Right lung (tissue), 10 donors: ENCODE measurements at places on chromosomes 7 and 10. TPM values are rescaled to one million over a fixed set of nuclear protein-coding genes. Genes with fewer than 3 reads are reported as not detected.

TRIL gene
- 44.6 TPM for polyA plus RNA-seq

DNA sequence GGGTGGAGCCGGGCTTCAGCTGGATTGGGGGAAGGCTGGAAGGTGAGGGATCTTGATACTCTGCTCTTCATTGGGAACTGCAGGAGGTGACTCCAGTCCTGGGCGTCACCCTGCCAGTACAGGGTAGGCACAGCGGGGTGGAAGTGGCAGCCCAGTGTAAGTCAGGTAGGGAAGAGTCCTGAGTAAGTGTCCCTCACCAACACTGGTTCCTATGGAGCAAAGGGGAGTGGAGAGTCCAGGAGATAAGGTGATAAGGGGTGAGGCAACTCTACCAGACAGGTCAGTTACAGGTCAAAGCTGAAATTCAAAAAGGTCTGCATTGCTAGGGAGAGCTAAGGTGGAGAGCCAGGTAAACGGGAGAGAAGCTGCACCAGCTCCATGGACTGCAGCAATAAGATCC lies 145.6 kb upstream of the NFE2L3 start:
- DNase-seq = no peak

DNA sequence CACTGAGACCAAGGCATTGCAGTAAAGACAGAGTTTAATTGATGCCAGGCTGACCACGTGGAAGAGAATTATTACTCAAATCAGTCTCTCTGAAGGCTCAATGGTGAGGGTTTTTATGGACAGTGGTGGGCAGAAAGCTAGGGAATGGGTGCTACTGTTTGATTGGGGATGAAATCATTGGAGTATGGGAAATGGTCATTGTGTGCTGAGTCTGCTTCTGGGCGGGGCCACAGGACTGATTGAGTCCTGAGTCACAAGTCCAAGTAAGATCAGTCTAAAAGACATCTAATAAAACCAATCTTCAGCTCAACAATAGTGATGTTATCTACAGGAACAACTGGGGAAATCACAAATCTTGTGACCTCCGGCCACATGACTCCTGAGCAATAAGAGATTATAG lies 868.4 kb downstream of the SORCS3 start:
- no peak for DNase-seq

DNA sequence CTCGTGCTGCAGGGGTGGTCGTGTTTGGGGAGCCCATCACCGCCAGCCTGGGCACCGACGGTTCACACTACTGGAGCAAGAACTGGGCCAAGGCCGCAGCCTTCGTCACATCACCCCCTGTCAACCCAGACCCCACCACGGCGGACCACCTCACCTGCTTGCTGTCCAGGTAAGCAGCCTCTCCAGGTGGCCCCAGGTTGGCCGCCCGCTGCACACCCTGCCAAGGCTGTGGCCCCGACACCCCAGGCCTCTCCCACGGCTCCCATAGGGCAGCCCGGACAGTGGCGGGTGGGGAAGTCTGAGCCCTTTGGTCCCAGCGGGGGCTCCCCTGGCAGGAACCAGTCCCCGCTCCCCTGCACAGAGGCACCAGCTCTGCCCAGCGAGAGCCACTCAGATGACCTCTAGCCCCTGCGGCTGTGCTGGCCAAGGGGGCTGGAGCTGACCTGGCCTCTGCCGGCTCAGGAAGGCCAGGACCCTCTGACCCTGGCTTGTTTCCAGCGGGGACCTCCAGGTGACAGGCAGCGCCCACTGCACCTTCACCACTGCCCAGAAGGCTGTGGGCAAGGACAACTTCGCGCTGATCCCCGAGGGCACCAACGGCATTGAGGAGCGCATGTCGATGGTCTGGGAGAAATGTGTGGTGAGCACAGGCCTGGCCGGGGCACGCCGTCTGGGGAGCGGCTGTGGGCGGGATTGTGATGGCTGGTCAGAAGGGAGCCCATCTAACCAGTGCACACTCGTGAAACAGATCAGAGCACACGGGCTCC lies 13.8 kb downstream of the DPYSL4 start:
- DNase-seq = no peak

DNA sequence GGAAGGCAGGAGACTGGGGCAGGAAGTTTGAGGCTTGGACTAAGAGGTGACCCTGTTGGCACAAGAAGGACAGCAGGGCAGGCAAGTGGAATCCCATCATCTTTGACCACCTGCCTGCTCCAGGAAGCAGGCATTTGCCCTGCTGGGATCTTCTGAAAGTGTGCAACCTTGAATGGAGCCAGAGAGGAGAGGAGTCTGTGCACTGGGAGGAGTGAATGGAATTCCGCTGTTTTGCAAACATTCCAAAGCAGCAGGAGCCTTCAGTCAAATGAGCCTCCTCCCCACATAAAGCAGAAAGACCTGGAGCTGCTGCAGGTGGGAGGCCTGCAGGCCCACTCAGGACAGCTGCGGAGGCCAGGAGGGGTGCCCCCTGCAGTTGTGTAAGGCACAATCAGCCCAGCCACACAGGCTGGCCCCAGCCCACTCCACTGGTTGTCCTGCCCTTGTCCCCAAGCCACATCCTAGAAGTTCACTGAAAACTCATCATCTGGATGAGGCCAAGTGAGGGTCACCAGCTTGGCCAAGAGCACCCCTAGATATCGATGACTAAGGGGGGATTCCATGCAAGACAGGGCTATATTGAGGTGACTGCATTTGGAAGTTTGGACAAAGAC lies 249.5 kb downstream of the RPS24 start:
- DNase-seq = no peak

GRCh38 chr7:73969991-73970390 lies 58.0 kb upstream of the ELN start:
- DNase-seq = no peak

DNA sequence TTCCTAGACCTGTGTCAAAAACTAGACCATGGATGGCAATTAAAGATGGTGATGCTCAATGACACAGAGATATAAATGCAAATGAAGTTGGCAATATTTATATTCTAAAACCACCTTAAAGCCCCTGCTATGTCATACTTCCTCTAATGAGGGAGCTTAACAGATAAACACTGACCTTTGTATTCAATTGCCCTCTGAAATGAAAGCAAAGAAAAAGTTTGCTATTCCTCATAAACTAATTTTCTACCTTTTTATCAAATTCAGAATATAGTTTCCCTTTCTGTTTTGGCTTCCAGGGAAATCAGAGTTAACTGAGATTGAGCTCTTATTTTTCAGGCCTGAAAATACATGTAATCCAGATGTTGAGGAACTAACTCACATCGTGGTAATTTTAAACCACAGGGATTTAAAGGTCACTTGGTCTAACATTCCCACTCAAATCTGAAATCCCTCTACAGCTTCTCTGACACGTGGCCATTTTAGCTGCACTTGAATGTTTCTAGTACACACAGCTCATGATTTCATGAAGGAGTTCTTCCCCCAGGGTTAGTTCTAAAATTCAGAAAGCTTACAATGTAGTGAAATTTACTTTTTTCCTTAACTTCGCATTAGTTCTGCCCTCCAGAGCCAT lies 37.9 kb upstream of the ABCB5 start:
- no peak for DNase-seq

DNA sequence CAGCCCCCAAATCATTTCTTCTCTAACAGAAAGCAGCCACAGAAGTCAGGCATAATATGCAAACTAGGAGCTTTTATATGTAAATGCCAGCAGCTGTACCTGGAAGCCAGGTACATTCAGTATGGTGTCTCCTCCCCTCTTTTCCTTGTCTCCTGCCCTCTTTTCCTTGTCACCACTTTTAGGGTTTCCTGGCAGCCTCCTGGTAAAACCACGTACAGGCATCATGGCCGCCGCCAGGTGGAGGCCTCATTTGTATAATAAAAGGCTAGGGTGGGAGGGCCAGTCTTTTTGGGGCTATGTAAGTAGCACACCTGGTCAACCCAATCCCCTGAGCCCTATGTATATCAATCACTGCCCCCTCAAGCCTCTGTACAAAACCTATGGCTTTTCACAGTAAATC lies 28.7 kb downstream of the PDZD8 start:
- no peak for DNase-seq

DENND2A gene
- polyA plus RNA-seq = 41.7 TPM

- no peak for DNase-seq
Observed at GRCh38 chr10:33838731-33839130, 504.3 kb upstream of the NRP1 start.

GRCh38 chr7:128318691-128319090 lies 25.0 kb downstream of the RBM28 start:
- no peak for DNase-seq

SPAM1 gene
- not detected for polyA plus RNA-seq

LIPF gene
- polyA plus RNA-seq = 0.30 TPM

TTYH3 gene
- polyA plus RNA-seq = 119 TPM

- no peak for DNase-seq
Observed at GRCh38 chr10:102291221-102291905, 46.0 kb downstream of the GBF1 start.

SFXN3 gene
- 21.9 TPM for polyA plus RNA-seq

- DNase-seq = no peak
Observed at GRCh38 chr10:34033078-34033477, 698.6 kb upstream of the NRP1 start.

DNA sequence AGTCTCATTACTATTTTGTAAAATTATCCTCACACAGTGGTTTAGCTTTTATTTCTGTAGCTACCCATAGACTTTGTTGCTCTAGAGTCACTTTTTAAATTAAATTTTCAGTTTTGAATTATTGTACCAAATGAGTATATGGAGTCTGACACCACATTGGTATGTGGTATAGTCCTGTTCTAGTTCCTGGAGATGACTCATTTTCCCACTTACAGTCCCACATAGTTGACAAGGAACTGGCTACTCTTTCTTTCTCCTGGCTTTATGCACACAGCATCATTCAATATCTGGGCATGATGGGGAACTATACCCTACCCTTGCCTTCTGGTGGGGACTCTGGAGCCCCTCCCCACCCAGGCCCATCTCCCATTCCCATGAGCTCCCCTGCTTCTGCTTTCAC lies 92.6 kb upstream of the RAB11FIP2 start:
- no peak for DNase-seq

- no peak for DNase-seq
Observed at GRCh38 chr7:16883918-16884317, 2.1 kb upstream of the AGR3 start.

- no peak for DNase-seq
Observed at GRCh38 chr10:387593-387891, 252.3 kb downstream of the ZMYND11 start.

- DNase-seq = no peak
Observed at GRCh38 chr7:2499719-2500430, 19.7 kb upstream of the LFNG start.

DNA sequence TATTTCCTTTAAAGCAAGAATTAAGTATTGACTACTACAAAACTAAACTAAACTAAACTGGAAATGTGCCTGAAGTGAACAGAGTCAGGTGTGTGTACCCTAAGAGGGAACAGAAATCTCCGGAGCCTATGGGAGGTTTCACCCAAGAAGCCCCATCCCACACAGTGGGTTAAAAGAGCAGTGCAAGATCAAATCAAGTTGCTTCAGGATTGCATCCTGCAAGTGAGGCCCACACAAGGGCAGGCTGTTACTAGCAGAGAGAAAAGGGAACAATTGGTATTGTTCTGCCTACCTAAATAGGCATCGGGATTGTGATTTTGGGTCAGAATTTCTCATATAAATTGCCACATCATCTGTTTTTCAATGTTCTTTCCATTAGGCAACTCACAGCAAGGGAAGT lies 113.3 kb upstream of the CDC14C start:
- no peak for DNase-seq

GRCh38 chr7:50422858-50423257 lies 27.3 kb downstream of the FIGNL1 start:
- no peak for DNase-seq

- no peak for DNase-seq
Observed at GRCh38 chr7:47293884-47294555, 287.9 kb downstream of the TNS3 start.

A1CF gene
- polyA plus RNA-seq = 0.08 TPM

- peak; percentile 71 for DNase-seq
Observed at GRCh38 chr7:33774762-33775523, 130.4 kb upstream of the BMPER start.

DNA sequence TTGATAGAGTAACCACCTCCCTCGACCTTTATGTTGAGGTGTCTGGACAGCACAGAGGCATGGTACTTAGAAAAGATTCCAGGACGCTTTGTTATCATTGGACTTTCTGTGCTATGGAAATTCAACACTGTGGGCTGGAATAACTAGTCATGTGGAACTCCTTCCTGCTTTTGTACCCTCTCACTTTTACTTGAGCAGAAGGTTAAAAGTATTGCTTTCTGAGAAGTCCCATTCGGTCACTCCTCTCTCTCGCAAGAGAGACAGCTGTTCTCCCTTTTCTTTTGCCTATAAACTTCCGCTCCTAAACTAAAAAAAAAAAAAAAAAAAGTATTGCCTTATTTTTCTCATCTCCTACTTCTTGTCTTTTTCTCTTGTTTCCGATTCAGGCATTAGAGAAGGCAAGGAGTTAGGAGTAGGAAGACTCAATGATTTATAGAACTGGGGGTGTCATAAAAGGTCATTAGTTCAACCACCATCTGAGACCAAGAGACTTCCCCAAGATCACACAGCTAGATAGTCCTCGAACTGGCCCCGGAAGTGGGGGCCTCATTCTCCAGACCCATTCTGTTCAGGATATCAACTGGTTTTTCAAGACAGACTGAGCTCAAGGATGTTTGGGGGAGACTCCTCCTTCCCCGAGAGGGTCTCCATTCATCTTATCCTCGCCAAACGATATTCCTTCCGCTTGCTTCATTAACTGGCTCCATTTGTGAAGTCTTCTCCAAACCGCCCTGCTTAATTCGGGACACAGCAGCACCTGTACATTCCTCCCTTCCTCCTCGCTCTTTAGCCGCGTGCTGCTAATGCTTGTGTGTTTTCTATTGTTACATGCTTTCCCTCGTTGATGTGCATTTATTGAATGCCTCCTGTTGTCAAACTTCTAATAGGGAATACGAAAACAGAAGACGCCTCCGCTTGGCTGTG lies 995 bp upstream of the INPP5F start:
- peak; percentile 39 for DNase-seq

GRCh38 chr10:129467359-129468064 lies 471 bp downstream of the MGMT start:
- peak; percentile 35 for DNase-seq

SPDYE2 gene
- polyA plus RNA-seq = 9.7 TPM

DMBT1 gene
- polyA plus RNA-seq = 0.63 TPM

GPR141 gene
- 0.81 TPM for polyA plus RNA-seq

DNA sequence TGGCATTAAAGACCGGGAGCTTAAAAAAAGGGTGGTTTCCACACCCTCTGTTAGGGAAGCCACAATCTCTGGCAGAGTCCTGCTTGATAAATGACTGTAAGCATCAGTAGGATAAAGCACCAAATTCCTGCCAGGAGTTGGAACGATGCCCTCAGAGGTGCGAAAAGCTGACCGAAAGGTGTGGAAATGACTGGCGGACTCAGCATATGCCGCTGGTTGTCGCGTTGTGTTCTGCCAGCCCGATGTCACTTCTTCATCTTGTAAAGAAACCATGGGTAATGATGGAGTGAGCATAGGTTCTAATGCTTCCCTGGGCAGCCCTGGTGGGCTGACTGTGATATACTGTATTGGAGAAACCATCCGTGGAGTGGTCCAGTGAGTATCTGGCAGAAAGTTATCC lies 62.4 kb downstream of the KIAA1549 start:
- no peak for DNase-seq
